ENCODE measurements at places on chromosomes 12 and 14. TPM values are rescaled to one million over a fixed set of nuclear protein-coding genes. Genes with fewer than 3 reads are reported as not detected.

SIX4 gene
- 0.64 TPM for polyA plus RNA-seq

GRCh38 chr12:120842595-120842994 lies 61.6 kb downstream of the SPPL3 start:
- DNase-seq: no peak

GRCh38 chr12:51792417-51792816 lies 56.1 kb downstream of the FIGNL2 start:
- no peak for DNase-seq

FAM222A gene
- 36.7 TPM for polyA plus RNA-seq

GRCh38 chr14:51554953-51555352 lies 96.8 kb upstream of the FRMD6 start:
- DNase-seq: no peak

DNA sequence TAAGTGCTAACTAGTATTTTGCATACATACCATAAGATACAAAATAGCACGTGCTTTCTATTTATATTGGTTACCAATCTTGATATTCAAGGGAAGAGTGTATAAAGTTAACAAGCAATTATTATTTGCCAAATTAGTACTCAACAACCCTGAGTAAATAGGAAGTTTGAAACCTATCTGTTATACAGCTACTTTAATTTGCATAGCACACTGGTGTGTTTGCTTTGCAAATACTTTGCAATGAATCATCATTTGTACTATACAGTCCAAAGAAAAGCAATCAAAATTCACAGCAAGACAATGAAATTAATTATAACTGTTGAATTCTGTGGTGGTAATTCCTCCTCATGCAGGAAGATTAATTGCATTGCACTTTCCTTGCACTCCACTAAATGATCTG lies 469.1 kb downstream of the PRKD1 start:
- DNase-seq: no peak

GRCh38 chr12:126191949-126192348 lies 1126.7 kb downstream of the AACS start:
- DNase-seq: no peak

GRCh38 chr14:100415226-100415625 lies 92.1 kb downstream of the SLC25A47 start:
- no peak for DNase-seq

FERMT2 gene
- 29.5 TPM for polyA plus RNA-seq

DNA sequence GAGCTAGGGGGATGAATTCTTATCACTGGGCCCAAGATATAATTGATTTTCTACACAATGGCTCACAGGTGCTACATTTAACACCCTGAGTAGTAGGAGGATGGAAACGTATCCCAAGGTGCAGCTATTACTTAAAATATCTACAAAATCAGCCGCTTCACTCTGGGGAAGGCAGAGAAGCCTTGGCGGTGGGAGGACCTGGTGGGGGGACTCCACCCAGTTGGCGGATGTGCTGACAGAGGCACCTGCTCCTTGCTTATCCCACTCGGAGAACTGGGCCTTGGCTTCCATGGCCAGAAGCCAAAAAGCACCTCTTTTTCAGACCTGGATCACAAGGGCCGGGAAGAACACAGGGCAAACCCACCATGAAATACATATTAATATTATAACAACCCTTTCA lies 106.3 kb downstream of the OTX2 start:
- DNase-seq: no peak

ARHGDIB gene
- polyA plus RNA-seq: 190 TPM

- DNase-seq: no peak
Measured at GRCh38 chr12:95882873-95883272, 24.1 kb downstream of the SNRPF start.

GRCh38 chr14:71362920-71363584 lies 455.8 kb downstream of the PCNX1 start:
- DNase-seq: no peak

- no peak for DNase-seq
Measured at GRCh38 chr12:120261951-120262851, 3.3 kb downstream of the PXN start.

DEGS2 gene
- 0.32 TPM for polyA plus RNA-seq
